Activated CD8-positive, alpha-beta memory T cell treated with anti-CD3 and anti-CD28 coated beads for 1 hour (primary cell): ENCODE measurements at places on chromosomes 1 and 21.
A peak's percentile ranks its signal among the peaks of the same experiment; 100 is the strongest.

GRCh38 chr21:38295997-38296764, 39.4 kb downstream of the KCNJ15 start:
- DNase-seq, result no peak

- no peak for DNase-seq
Measured at GRCh38 chr1:192167911-192168700, 9.8 kb downstream of the RGS18 start.

- no peak for DNase-seq
Measured at GRCh38 chr1:17290553-17290952, 17.4 kb upstream of the PADI4 start.

DNA sequence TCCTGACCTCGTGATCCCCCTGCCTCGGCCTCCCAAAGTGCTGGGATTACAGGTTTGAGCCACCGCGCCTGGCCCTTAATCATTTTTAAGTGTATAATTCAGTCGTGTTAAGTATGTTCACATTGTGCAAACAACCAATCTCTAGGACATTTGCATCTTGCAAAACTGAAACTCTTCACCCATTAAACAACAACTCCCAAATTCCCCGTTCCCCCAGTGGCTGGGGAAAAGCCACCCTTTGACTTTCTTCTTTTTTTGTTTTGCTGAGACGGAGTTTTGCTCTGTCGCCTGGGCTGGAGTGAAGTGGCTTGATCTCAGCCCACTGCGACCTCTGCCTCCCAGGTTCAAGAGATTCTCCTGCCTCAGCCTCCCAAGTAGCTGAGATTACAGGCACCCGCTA, 6.5 kb upstream of the THEMIS2 start:
- DNase-seq, result no peak

DNA sequence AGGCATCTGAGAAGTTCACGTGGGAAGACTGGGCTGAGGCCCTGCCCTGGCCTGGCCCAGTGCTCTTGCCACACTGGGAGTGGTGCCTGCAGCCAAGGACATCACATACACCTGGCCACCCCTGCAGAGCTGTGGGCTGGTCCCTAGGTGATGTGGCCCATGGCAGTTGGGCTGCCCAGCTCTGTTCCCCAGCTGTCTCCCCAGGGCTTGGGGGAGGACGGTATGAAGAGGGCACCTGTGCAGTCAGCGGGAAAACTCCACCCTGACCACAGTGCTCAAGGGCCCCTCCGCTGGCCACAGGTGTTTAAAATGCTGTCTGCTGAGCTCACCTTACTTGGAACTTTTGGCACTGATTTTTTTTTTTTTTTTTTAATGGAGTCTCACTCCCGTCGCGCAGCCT, 120.4 kb upstream of the SLC25A33 start:
- DNase-seq, result no peak

GRCh38 chr1:21317035-21317689, 26.9 kb upstream of the ECE1 start:
- DNase-seq, result no peak

- no peak for DNase-seq
Measured at GRCh38 chr1:25590096-25590824, 26.3 kb upstream of the MAN1C1 start.

- DNase-seq, result no peak
Measured at GRCh38 chr21:42539342-42539741, 25.7 kb downstream of the SLC37A1 start.

DNA sequence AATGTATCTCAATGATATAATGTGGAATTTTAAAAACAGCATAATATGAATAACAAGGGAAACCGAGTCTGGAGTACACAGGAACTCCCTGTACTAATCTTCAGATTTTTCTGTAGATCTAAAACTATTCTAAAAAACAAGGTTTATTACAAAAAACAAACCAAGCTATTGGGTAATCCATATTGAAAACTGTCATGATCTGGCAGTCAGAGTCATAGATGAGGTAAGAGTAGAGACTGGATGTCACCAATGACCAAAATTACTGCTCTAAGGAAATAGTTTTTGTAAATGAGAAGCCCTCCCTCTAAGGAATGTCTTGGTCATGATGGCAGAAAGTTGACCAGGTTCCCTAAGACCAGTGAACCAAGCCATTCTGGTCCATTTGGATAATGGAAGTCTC, 2.4 kb upstream of the SPOCD1 start:
- DNase-seq, result no peak

DNA sequence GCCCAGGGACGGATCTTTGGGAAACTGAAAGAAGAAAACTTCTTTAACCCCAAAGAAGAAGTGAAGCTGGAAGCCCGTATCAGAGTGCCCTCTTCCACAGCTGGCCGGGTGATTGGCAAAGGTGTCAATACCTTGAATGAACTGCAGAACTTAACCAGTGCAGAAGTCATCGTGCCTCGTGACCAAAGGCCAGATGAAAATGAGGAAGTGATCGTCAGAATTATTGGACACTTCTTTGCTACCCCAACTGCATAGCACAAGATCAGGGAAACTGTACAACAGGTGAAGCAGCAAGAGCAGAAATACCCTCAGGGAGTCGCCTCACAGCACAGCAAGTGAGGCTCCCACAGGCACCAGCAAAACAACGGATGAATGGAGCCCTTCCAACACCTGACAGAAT, 114.0 kb downstream of the NBPF12 start:
- DNase-seq, result no peak

- DNase-seq, result no peak
Measured at GRCh38 chr1:90174246-90174645, 179.3 kb downstream of the ZNF326 start.

GRCh38 chr1:183218971-183219615, 33.0 kb downstream of the LAMC2 start:
- peak; percentile 22 for DNase-seq

- DNase-seq, result no peak
Measured at GRCh38 chr1:201696217-201696761, 132.7 kb upstream of the IPO9 start.

DNA sequence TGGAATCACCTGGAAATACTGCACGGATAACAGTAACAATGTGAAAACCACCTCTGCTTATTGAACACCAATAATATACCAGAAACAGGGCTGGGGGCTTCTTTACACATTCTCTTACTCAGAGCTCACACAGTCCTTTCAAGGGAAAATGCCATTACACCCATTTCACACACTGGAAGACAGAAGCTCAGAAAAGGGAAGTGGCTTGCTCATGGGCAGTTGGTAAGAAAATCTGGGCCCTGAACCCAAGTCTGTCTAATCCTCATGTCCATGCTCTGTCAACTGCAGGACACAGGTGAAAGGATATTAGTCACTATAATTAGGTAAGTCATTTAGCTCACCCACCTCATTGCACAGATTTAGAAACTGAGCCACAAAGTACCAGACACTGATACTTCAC, 18.6 kb downstream of the C8A start:
- no peak for DNase-seq

GRCh38 chr1:85200463-85201339, at the start of gene SYDE2:
SYDE2 (minus strand) TSS chr1:85201016; CDS start chr1:85200996, 20 bp downstream.
- DNase-seq, result peak; percentile 65

- no peak for DNase-seq
Measured at GRCh38 chr1:177897998-177898654, 71.7 kb downstream of the SEC16B start.

GRCh38 chr1:24964811-24965570, 34.9 kb upstream of the RUNX3 start:
- peak; percentile 78 for DNase-seq

- DNase-seq, result no peak
Measured at GRCh38 chr1:228647523-228648444, 87.5 kb upstream of the RHOU start.

GRCh38 chr1:116232989-116233514, 121.9 kb downstream of the MAB21L3 start:
- no peak for DNase-seq

DNA sequence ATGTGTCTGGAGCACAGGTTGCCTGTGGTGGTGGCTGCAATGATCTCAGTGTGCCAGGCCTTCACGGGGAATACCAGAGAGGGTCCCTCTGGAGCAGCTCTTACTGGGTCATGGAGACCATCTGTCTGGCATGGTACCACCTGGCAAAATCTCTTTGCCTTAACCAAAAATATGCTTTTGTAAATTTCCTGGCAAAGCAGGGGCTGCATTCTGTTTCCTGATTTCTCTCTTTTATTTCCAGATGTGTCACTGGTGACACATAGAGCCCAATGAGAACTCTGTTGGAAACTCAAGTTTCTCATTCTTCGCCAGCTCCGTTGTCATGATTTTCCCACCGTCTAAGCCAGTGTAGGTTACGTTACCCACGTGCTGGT, 136.5 kb downstream of the FGGY start:
- no peak for DNase-seq

GRCh38 chr1:178532392-178532791, 19.5 kb downstream of the TEX35 start:
- peak; percentile 64 for DNase-seq

DNA sequence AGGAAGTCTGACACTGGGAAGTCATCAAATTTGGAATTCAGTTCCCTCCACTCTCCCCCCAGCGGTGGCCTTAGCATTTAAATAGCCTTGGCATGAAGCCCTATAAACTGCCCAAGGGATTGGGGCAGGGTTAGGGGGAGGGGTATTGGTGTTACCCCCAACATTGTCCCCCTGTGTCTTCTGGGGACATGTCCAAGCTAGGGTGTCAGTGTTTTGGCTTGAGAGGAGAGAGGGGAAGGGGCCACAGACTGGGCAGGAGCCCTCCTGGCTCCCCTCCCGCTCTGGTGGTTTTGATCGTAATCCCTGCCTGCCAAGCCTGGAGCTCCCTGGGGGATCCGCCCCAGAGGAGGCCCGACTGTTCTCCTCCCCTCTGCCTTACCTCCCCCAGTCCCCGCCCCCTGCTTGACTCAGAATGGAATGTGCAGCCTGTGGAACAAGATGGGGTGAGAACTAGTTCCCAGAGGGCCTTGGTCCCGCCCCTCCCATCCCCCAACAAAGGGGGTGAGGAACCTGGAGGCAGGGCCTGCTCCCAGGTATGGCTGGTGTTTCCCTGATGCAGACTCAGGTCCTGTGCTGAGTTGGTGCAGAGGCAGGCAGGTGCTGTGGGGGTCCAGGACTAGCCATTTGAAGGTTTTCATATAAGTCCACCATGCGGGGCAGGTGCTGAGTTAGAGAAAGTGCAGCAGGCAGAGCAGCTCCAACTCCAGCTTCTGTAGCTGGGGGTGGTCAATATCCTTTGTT, 7.4 kb downstream of the SOX13 start:
- DNase-seq, result no peak

DNA sequence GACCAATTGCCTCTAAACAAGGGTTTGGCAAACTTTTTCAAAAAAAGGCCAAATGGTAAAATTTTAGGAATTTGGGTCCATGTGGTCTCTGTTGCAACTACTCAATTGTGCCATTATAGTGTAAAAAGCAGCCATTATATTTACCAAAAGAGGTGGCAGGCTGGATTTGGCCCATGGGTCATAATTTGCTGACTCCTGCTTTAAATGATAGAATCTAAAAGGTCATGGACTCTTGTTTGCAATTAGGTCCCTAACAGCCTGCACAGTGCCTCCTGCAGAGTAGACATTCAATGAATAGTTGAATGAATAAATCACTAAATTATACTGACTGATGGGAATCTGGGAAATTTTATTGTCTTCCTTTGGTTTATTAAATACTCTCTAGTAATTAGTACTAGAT, 6.2 kb downstream of the BECN2 start:
- DNase-seq, result no peak

GRCh38 chr21:44966135-44967081, 26.6 kb downstream of the SLX9 start:
- no peak for DNase-seq

- DNase-seq, result no peak
Measured at GRCh38 chr1:187151555-187151954, 322.8 kb downstream of the PLA2G4A start.

DNA sequence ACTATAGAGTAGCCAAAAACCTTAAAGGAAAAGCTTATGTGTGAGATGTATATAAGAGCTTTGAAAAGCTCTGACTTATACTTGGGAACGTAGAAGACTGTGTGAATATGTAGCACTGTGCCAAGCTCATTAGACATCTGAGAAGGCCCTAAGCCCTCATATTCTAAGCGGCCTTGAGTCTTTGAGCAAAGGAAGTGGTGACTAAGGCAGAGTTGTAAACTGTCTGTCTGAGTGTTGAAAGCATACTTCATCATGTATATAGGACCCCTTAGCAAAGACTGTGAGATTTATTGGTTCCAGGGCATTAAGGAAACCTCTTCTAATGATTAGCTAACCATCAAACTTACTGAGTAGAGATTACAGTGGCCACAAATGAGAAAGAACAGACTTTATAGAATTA, 153.3 kb upstream of the LYPLAL1 start:
- DNase-seq, result no peak

- DNase-seq, result no peak
Measured at GRCh38 chr1:228292609-228292911, 84.7 kb downstream of the OBSCN start.

DNA sequence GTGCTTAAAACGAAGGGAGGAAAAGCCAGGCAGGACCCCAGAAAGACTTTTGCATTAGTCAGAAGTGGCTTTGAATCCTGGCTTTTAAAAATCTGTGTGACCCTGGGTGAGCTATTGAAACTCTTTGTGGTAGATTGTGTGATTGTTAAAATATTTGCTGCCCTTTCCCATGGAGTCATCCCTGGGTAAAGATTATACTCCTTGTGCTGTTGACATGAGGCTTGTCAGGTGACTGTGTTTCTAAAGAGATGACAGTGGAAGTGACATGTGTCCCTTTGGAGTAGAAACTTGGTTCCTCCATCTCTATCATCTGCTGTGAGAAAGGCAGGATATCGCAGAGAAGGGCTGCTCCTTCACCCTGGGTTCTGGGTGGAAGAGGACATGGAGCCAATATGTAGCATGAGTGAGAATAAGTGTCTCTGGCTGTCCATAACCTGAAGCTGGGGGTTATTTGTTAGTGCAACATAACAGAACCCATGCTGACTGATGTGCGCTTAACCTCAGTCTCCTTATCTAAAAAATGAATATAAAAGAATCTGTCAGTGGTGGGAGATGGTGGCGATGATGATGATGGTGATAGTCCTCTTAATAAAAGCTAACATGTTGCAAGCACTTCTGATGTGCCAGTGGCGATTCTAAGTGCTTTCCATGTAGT, 187.6 kb downstream of the RHOU start:
- DNase-seq, result no peak

GRCh38 chr1:169904834-169905233, 11.1 kb upstream of the SCYL3 start:
- DNase-seq, result no peak

- no peak for DNase-seq
Measured at GRCh38 chr1:50735443-50735842, 224.6 kb downstream of the FAF1 start.

GRCh38 chr1:85290826-85291225, 14.4 kb upstream of the BCL10 start:
- no peak for DNase-seq
